Ecto neural progenitor cell (in vitro differentiated cells): ENCODE measurements at places on chromosomes 11 and 22.

DNA sequence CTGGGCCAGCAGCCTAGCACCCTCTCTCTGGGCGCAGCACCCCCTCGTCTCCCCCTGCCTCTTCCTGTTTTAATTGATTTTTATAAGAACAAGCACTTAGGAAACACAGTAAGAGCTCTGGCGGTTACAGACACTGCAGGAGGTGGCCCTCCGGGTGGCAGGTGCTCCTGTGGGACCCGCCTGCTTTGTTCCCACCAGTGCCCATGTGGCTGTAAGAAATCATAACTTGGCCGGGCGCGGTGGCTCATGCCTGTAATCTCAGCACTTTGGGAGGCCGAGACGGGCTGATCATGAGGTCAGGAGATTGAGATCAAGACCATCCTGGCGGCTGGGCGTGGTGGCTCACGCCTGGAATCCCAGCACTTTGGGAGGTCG, 18.4 kb downstream of the TSPAN4 start:
- no peak for DNase-seq

- DNase-seq, result no peak
Observed at GRCh38 chr22:33723915-33724314, 196.4 kb downstream of the LARGE1 start.

DNA sequence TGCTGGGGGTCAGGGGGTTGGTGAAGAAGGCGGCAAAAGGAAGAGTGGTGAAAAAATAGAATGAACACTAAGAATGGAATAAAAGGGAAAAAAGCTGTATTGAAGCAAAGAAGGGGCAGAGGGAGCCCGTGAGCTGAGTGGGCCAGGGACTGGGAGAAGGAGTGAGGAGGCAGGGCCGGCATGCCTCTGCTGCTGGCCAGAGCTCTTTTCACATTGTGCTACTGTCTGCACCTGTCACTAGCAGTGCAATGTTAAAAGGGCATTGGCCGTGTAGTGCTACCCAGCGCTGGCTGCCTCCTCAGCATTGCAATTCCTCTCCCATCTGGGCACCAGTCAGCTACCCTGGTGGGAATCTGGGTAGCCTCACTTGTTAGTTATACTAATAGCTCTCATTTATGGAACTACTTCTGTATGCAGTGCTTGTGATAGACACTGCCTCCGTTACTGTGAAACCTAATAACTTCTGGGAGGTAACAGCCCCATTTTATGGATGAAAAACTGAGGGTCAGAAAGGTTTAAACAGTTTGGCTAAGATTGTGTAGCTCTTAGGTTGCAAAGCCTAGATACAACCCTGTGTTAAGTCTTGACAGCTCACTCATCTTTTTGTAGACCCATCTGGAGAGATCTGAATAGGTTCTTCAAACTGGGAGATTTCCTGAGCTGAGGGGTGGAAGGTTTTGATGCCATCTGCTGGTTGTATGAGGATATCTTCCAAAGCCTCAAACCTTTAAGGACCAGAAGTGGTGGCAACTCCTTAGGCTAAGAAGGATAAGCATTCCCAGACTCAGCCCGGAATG, 8.5 kb downstream of the YPEL4 start:
- DNase-seq, result peak; percentile 62

- no peak for DNase-seq
Observed at GRCh38 chr11:94638902-94639373, 71.8 kb downstream of the PIWIL4 start.

DNA sequence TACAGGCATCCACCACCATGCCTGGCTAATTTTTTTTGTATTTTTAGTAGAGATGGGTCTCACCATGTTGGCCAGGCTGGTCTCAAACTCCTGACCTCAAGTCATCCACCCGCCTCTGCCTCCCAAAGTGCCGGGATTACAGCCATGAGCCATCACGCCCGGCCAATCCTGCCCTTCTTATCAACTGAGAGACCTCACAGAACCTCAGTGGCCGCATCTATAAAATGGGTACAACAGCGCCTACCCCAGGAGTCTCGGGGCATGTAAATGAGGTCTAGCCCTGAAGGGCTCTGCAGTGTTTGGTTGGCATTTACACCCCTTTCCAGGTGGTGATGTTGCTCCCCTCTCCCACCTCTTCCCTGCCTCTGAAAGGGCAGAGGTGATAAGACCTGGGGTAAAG, 11.7 kb downstream of the SYNGR1 start:
- DNase-seq, result no peak

DNA sequence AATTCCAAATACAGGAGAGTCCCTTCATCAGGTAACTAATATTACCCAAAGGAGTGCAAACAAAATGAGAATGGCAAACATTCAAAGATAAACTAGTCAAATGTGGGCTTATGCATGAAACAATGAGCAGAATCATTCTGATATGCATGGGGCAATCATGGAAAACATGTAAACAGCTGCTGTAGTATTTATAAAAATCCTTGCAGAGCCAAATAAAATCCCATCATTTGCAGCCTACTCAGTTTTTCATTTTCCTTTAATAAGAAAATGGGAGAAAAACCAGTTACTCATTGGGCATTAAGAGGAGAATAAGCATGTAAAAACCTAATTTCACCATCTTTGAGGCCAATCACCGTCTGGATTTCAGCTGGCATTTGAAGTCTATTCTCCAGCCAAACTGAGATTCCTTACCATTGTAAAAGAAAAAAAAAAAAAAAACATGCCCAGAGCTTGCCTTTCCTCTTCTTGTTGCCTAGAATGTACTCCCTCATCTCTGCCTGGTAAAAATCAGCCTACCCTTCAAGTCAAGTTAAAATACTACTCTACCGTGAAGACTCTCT, 249.1 kb downstream of the TTC28 start:
- DNase-seq, result no peak

- DNase-seq, result no peak
Observed at GRCh38 chr22:49099496-49100124, 728.1 kb downstream of the BRD1 start.

DNA sequence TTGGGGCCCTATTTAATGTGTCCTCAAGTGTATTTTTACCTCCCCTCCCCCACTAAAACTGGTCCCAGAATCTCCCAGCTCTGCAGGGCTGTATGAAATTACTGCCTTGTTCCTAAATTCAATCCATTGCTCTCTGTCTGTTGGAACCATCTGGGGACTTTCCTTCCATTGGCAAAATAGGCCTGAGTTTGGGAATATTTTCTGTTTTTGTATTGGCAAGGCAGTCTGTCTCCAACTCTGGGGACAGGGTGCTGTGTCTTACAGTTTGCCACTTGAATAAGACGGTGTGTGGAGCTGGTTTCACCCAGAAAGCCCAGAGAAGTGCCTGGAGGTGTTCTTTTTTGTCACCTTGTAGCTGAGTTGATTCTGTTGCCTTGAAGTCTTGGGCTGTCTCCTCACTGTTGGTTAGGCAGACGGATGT, 1.3 kb downstream of the PACS1 start:
- no peak for DNase-seq

DNA sequence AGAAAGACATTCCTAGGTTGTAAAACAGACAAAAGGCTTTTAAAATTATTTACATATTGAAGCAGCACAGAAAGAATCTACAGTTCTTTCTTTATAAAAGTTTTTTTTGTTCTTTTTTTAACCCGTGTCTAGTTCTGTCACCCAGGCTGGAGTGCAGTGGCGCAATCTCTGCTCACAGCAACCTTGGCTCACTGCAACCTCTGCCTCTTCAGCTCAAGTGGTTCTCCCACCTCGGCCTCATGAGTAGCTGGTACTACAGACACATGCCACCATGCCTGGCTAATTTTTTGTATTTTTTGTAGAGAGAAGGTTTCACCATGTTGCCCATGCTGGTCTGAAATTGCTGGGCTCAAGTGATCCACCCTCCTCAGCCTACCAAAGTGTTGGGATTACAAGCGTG, 3.8 kb upstream of the INCENP start:
- no peak for DNase-seq

GRCh38 chr11:120681434-120682331, 170.1 kb downstream of the GRIK4 start:
- DNase-seq, result no peak

GRCh38 chr11:75891947-75892739, 77.1 kb downstream of the UVRAG start:
- DNase-seq, result no peak

DNA sequence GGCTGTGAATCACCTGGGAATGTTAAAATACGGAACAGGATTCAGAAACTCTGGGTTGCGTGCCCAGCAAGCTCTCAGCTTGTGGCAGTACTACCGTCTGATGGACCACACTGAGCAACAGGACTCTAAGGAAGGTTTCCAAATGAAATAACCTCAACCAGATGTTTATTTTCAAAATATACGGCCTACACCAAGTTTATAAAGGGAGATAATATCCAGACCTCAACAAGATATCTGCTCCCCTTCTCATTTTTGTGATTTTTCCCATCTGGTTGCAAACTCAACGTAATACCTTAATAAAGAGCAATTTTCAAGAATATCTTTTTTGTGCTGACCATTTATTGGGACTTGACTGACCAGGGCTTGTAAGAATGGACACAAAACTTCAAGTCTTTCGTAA, 49.4 kb downstream of the SLC25A17 start:
- no peak for DNase-seq

DNA sequence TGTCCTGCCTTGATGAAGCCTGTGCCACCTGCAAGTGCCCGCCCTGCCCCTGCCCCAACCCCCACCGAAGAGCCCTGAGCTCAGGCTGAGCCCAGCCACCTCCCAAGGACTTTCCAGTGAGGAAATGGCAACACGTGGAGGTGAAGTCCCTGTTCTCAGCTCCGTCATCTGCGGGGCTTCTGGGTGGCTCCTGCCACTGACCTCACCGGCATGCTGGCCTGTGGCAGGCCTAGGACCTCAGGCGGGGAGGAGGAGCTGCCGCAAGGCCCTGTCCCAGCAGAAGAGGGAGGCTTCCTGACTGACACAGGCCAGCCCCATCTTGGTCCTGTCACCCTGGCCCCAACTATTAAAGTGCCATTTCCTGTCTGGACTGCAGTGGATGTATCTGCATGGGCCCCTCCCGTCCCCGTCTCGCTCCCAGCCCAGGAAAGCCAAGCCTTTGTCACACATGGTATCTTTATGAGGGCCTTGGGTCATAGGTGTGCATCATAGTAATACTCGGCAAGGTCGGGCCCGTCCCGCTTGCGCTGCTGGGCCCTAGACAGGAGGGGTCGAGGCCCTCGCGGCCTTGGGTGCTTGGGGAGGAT, 882 bp downstream of the FREY1 start:
- DNase-seq, result no peak

DNA sequence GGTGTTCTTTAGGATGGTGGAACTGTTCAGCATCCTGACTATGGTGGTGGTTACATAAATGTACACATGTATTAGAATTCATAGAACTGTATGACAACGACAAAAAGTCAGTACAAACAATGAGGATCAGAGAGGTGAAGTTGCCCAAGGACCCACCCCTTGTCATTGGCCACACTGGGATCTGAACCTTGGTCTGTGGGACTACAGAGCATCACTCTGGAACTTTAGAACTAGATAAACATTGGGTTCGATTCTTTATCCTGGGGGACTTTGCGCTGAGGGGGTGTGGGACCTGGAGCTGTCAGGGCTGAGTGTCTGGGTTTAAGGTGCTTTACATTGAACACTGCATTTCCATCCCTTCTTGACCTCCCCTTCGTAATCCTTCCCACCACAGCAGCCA, 12.8 kb upstream of the EXT2 start:
- no peak for DNase-seq

- no peak for DNase-seq
Observed at GRCh38 chr22:37747080-37747714, 50.3 kb downstream of the TRIOBP start.

DNA sequence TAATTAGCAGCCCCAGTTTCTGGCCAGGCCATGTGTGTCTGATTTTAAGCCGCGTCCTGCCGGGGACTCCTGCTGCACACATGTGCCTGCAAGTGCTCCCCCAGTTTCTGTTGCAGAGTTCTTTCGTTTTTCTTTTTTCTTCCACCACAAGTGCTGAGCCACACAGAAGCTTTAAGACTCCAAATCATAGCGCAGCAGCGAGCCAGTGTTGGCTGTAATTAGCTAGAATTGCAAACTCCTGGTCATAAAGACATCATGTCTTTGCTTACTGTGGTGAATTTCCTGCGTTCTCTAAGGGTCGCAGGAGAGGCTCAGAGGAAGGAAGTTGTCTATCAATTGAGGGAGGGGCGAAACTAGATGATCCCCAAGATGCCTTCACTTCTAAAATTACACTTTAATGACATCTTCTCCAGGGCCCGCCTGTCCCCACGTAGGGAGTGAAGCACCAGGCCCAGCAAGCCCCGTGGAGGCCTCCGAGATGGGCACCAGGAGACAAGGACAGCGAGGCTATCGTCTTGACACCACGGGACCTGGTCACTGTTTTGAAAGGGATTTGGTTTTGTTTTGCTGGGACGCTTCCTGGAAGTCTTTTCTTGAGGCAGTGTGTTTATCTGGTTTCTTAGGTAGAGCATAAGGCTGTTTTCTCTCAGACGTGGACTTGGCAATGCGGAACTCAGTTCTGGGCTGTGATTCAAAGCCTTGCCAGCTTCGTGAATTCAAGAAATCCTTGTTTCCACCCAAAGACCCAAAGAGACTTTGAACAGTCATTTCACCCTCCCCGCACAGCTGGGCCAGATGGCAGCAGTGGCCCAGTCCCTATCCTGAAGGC, 71.8 kb downstream of the UBASH3B start:
- no peak for DNase-seq

- DNase-seq, result peak; percentile 46
Observed at GRCh38 chr22:38873469-38874411, 1.7 kb upstream of the CBX6 start.

- DNase-seq, result peak; percentile 73
Observed at GRCh38 chr22:22463855-22464540, 44.5 kb downstream of the ZNF280B start.

DNA sequence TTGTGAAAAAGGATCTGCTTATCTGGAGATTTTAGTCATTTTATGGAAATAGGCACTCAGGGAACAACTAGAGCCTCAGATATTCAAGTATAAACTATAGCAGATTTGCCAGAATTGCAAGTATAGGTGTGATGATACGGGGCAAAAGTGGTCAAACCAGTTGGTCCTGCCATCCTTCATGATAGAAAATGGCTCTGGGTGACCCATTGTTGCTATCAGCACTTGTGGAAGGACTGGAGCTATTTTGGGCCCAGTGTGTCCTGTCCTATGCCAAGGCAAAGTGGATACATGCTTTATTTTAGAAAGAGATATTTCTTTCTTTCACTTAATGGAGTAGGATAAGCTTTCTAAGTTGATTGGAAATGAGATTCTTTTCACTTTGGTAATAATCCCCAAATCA, 85.2 kb downstream of the PPP6R3 start:
- DNase-seq, result no peak

GRCh38 chr11:64571410-64572091, 19.5 kb upstream of the SLC22A12 start:
- DNase-seq, result no peak
